NCI-H1092 (cell line): ENCODE measurements at places on chromosomes 3 and 15.

GRCh38 chr3:162217647-162218046 is 721.0 kb downstream of the OTOL1 start:
- DNase-seq: no peak

DNA sequence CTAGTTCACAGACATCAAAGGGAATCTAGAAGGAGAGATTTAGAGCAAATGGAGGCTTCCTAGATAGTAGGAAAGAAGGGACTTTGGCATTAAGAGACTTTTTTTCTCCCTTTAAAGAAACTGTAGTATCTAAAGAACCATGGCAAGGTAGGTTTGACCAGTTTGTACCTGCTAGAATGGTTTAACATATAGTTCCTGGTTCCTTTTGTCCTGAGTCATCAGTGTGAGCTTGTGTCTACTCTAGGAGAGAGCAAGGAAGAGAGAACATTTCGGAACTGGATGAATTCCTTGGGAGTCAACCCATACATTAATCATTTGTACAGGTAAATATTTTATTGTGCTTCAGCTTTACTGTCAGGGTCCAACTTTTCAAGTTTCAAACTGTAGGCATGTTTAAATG is 29.6 kb upstream of the TRPC1 start:
- no peak for DNase-seq

- DNase-seq: peak; percentile 51
Observed at GRCh38 chr15:31352911-31353811, 26.5 kb downstream of the KLF13 start.

GRCh38 chr3:171712171-171712938 is 97.9 kb downstream of the PLD1 start:
- no peak for DNase-seq

- DNase-seq: no peak
Observed at GRCh38 chr15:50783411-50783810, 17.9 kb upstream of the SPPL2A start.

DNA sequence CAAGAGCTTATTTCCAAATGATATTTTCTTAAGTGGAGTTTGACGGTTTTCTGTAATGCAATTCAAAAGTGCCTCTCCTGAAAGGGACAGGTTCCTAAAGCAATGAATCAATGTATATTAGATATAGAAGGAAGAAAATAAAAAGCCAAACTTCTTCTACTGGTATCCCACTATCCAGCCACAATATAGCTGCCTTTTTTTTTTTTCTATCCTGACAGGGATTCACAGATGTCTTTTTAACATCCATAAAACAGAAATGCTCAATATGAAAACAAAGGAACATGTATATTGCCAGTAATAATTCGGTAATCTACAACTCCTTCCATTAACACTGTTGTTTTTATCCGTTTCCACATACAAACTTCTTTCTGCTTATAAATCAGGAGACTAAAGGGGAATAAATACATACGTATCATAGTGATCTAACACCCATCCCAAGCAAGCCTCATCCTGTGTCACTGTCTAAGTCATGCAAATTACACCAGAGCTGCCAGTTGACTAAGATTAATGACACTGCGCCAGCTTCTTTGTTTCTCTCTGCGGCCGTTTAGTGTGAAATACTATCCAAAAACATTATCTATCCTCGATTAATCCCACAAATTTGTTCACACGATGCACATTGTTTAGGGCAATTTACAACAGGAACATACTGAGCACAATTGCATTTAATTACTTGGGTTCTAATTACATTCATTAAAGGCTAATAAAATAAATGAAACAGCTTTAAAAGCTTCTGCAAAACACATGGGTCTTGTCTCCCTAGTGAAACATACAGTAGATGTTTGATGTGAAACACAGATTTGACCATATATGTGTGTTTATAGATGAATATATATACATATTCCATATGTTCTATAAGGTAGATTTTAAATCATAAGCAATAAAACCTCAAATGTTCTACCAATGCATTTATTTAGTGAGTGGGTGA is 51.9 kb upstream of the CDIN1 start:
- no peak for DNase-seq

GRCh38 chr3:42865256-42865655 is 10.4 kb downstream of the CYP8B1 start:
- DNase-seq: no peak

GRCh38 chr15:67095912-67096311 is 30.5 kb downstream of the SMAD3 start:
- DNase-seq: no peak

DNA sequence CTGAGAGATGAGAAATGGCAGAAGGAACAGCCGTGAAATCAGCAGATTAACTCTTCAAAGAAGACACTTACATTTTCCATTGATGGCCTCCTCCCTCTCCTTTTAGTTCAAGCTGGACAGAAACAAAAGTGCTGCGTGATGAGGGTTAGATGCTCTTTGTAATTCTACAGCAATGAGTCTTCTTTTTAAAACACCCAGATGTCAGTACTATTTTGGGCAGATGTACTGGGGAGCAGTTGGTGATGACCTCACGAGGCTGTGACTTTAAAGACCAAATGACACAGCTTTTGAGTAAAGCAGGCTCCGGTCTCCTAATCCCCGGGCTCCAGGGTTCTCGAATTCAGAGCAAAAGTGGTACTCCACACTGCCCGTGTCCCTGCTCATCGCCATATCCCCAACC is 198.2 kb downstream of the SLCO3A1 start:
- no peak for DNase-seq

- no peak for DNase-seq
Observed at GRCh38 chr3:43559961-43560360, 61.9 kb downstream of the ANO10 start.

DNA sequence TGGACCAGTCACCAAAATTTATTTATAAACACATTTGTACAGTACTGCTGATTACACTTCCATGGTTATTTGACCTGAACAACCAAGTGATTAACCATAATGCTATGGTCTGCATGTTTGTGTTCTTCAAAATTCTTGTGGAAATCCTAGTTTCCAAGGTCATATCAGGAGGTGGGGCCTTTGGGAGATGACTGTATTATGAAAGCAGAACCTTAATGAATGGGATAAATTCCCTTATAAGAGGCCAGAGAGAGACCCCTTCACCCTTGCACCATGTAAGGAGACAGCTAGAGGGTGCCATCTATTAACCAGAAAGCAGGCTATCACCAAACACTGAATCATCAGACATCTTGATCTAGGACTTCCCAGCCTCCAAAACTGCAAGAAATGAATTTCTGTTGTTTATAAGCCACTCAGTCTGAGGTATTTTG is 1.9 kb downstream of the SCAPER start:
- no peak for DNase-seq

GRCh38 chr3:28698706-28699105 is 350.1 kb upstream of the AZI2 start:
- DNase-seq: no peak

GRCh38 chr3:67421912-67422311 is 232.5 kb downstream of the SUCLG2 start:
- no peak for DNase-seq

- no peak for DNase-seq
Observed at GRCh38 chr15:96418146-96418545, 87.6 kb downstream of the NR2F2 start.

DNA sequence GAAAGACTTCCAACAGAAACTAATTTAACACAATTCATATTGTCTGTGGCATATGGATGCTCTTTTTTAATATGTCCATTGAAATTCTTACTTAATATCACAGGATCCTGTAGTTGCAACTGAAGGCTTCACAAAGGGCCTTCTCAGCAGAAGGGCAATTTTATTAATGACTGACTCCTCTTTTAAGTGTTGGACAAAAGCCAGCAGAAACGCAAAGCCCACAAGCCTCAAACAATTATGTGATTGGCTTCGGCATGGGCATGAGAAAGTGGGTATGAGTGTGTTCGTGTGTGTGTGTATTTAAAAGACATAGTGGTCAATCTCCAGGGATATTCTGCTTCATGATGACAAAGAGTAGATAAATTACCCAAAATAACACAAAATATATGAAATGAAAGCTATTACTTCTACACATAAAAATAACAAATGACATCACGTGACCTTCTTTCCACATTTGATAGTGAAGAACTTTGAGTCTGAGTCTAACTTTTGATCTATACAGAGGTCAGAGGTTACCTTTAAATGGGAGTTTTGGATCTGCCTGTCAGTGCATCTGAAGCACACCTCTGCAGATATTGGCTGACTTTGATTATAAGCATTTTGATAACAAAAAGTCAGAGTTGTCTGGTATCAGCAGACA is 496.9 kb downstream of the CADM2 start:
- no peak for DNase-seq

GRCh38 chr15:37764733-37765191 is 169.7 kb upstream of the TMCO5A start:
- peak; percentile 42 for DNase-seq

- DNase-seq: no peak
Observed at GRCh38 chr15:92415639-92416297, 22.1 kb downstream of the ST8SIA2 start.

DNA sequence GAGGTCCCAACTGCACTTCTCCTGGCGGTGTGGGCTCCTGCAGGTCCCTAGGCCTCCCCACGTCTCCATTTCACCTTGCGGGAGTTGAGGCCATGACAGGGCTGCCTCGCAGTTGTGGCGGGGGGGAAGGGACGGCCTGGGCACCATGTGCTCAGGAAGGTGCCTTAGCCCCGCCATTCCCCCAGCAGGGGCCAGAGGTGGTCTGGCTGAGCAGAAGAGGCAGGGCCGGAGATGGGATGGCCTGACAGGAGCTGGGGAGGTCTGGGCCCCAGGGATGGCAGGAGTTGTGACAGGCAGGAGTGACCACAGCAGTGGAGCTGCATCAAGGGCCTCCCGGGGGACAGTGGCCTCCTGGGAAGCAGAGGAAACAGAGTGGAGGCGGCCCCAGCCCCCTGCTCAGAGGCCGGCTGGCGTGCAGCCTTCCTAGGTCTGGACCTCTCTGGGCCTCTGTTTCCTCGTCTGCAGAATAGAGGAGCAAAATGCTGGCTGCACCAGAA is 18.7 kb upstream of the KLF15 start:
- DNase-seq: no peak

GRCh38 chr3:69065318-69065964 is 13.3 kb upstream of the TMF1 start:
- DNase-seq: no peak

DNA sequence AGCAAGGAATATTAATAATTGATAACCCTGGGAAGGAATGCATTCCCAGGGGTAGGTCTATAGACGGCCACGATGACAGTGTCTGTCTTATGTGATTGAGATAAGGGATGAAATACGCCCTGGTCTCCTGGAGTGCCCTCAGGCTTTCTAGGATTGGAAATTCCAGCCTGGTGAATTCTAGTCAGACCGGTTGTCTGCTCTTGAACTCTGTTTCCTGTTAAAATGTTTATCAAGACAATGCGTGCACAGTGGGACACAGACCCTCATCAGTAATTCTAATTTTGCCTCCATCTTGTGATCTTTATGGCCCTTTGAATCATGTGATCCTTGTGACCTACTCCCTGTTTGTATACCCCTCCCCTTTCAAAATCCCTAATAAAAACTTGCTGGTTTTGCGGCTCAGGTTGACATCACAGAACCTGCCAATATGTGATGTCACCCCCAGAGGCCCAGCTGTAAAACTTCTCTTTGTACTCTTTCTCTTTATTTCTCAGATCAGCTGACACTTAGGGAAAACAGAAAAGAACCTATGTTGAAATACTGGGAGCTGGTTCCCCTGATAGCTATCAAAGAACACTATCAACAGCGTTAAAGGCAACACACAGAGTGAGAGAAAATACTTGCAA is 183.3 kb downstream of the PDE8A start:
- DNase-seq: no peak

GRCh38 chr3:157906627-157907026 is 199.6 kb downstream of the SHOX2 start:
- no peak for DNase-seq
